ENCODE measurements at places on chromosomes 5 and 9. TPM values are rescaled to one million over a fixed set of nuclear protein-coding genes. Genes with fewer than 3 reads are reported as not detected.

Gene FEM1C
- total RNA-seq = 64.0 TPM

Gene DMRT1
- total RNA-seq = not detected

Gene SPINK4
- not detected for total RNA-seq

DNA sequence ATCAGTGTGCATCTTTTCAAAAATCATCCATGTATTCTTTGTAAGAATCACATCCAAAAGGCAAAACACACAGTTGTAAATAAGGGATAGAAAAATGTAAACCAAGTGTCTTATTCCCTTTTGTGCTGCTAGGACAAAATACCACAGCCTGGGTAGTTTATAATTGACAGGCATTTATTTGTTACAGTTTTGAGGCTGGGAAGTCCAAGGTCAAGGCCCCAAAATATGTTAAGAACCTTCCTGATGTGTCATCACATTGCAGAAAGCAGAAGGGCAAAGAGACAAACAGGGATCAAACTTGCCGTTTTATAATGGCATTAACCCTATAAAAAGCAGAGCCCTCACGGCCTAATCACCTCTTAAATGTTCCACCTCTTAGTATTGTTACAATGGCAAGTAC is 364.8 kb downstream of the MED10 start:
- no peak for DNase-seq

DNA sequence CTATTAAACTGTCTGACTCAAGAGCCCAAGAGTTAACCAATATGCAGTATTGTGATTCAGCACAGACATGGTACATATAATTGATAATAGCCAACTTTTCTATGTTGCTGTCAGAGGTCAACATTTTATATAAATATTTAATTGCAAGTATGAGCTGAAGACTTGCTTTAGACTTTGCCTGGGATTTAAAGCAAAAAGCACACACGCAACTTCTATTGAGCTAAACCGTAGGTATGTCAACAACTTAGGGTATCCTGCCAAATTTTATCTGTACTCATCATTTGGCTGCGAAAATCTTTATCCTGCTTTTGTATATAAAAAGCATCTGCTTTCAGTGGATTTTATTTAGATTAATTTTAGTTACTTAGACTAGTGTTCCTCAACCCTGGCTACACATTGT is 27.4 kb downstream of the UHRF2 start:
- DNase-seq = no peak

Gene IL33
- 6.6 TPM for total RNA-seq

GRCh38 chr5:151592855-151593408 is 1.8 kb upstream of the FAT2 start:
- no peak for DNase-seq

DNA sequence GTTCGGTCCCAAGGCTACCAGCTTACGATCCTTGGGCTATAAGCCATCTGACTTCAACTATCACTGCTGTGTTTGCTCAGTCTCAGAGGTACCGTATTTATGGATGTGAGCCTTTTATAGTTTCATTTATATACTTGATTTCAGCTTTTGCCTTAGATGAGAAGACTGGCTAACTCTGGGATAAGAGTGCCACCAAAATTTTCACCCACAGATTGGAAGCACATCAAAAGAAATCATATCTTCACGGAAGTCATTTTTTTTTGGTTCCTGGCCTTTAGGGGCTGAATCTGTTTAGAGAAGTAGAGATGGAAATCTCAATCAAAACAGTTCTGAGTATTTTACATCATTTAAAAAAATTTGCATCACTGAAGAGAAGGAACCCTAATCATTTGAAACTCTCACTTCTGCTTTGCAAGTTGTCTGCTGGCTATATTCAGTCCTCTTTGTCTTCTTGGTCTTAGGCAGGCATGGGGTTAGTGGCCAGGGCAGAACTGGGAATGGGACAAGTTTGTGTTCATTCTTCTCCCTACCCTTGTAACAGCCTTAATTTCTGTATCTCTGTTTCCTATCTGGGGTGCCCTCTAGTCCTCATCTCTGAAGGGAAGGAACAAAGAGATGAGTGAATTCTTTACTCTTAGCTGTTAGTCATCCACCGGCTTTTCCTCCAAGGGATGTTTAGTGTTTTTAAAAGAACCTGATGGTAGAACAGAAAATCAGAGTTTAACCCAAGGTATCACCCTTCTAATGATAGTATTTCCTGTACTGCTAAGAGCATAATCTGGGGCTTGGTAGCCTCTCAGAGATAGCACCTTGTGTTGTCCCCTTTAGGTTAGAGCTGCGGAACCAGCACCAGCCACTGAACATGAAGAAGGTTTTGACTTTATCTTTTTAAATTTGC is 14.1 kb upstream of the TNFAIP8 start:
- no peak for DNase-seq

All from heart left ventricle (tissue), 16 donors.